ENCODE measurements at places on chromosomes 12 and 14.

DNA sequence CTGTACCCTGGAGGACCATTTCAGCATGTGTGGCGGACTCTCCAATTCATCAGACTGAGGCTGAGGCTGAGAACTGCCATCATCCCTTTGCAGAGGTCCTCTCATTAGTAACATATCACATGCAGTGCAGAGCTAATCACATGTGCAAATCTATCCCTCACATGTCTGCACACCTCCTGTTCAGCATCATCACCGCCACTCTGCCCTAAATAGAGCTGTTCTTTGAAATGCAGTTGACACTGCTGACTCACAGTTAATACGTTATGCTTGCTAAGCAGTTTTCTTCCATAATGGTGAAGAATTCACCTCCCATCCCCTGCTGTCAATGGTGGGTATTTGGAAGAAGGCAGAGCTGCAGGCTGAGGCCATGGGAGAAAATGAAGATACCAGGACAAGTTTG, 85.0 kb upstream of the ANO2 start:
- no peak for DNase-seq

DNA sequence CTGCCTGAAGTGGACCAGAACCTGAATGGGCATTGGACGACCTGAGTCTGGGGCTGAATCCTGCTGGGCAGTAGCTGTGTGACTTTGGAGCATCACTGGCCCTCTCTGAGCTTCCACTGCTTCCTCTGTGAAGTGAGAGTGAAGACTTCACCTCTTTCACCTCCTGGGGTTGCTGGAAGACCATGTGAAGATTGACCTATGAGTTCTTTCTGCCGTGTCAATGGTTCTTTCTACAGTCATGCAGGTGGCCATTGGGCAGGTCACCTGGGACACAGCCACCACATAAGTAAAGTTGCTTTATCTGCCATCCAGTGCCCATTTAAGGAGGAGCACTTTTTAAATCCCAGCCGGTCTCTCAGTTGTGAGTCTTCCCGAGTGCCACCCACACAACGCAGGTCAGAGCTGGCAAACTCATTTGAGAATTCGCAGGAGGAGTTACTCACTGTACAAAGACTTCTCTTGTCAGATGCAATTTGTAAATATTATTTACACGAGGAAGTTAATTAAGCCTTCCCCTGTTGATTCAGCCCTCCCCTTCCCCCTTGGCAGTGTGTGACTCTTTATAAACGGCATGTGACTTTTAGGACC, 74.8 kb upstream of the TCL1B start:
- no peak for DNase-seq

- DNase-seq = no peak
These were observed 396.9 kb downstream of the LRIG3 start for GRCh38 chr12:58523360-58523759.

DNA sequence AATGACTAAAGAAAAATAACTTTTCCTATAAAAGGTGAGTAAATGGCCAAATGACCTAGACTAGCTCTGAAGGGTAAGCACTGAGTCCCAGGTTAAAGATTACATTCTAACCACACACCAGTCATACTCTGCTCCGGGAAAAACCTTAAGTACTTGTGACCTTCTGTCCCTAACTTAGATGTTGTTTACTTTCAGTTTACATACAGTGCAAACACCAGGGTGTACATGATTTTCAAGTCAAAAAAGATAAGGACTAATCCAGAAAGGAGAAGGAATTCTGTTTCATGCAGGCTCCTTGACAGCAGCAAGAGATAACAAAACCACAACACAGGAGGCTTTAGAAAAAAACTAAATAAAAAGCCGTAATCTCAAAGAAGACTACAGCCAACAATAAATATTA, 174.2 kb downstream of the PPM1H start:
- no peak for DNase-seq

DNA sequence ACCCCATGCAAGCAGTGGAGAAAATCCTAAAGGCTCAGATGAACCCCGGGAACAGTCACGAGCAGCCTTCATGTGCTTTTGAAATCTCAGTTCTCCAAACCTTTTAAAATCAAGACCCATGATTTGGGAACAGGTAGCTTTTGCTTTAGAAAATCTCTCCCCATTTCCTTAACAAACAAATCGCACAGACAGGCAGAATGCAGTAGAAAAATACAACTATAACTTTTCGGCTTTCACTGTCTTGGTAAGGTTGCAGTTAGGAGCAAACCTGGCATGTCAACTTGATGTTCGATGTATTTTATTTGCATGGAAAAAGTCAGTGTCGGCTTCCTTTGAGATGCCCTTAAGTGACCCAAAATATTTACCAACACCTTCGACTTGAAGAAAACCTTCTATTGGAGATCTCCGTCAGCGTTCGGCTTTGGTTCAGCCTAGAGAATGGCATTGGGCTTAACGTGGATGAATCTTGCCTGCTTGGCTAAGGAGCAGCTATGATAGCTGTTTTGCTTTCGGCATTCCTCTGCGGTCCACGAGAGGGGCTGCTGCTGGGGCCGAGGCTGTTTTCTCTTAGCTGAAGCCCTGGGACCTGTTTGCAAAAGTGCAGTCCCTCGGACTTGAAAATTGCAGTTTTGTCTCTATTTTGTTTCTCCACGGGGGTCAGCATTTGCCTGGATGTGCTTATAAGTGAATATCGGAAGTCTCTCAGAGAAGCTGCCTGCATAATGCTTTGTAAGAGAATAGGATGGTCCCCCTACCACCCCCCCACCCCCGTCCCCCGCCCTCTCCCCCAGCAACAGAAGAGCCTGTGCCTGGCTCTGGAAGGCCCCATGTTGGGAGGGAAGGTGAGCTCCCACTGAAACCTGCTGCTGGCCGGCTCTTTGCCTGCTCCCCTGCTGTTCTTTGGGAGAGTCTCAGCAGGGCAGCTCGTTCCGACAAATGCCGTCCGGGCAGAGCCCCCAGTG, 122.8 kb downstream of the AACS start:
- no peak for DNase-seq

DNA sequence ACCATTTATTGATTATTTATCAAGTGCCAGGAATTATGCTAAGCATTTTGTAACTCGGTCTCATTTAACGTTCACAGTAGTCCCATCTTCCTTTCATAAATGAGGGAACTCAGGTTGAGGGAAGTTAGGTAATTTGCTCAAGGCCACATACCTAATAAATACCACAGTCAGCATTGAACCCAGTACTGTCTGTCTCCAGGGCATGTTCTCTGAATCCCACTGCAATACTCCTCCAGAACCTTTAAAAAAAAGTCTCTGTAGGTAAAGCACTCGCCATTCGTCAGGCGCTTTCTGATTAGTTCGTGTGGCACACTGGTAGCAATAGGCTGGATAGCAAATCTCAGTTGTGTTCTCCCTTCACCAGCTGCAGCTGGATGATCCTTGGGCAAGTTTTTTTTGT, 14.3 kb downstream of the SLC17A8 start:
- no peak for DNase-seq

DNA sequence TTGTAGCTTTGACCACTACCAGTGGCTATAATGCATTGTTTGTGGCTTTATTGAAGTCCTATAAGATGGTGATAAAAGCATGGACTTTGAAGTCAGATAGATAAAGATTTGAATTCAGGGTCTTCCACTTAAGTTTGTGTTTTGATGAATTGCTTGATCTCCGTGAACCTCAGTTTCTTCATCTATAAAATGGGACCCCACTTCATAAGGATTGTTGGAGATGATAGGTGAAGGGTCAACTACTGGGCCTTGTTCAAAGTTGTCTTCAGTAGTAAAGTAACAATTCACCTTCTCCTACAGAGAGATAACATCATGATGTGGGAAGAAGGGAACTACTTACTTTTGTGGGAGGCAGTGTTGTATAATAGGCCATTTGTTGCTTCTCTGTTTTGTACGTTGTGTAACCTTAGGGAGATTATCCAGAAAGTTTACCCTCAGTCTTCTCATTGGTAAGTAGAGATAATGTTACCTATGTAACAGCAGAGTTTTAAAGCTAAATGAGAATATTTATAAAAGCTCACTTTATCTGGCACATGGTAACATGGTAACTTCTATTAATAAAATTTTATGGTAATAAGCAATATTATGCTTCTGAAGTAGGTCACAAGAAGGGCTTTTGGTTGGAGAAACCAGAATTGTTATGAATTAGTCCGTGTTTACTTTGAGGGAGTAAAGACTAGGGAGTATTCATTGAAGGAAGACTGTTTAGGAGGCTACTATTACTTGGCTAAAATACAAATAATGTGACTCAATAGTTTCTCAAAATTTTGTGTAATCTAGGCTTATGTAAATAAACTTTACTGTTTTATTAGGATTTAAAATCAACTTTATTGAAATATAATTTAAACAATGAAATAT, 15.1 kb downstream of the ADIPOR2 start:
- no peak for DNase-seq

- DNase-seq = no peak
These were observed 4.2 kb upstream of the TEP1 start for GRCh38 chr14:20417250-20418186.

GRCh38 chr12:25332143-25332542, 81.4 kb upstream of the KRAS start:
- DNase-seq = no peak

DNA sequence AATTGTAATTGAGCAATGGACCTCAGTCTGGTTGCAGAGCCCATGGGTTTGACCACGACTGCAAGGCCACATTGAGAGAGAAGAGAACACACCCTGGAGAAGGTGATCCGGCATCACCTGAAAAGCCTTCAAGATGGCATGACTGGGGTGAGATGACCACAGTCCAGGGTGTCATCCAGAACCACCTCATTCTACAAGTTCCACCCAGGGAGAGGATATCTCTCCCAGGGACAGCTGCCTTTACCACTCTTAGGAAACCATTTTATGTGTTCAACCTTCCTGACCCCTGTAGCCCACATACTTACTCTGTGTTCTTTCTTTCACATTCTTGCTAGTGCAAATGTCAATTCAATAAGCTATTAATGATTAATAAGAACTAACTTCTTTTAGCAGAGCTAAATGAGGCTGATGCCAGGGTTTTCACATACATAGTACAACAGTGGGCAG, 43.4 kb upstream of the CPM start:
- no peak for DNase-seq

GRCh38 chr12:33596061-33596460, 156.4 kb upstream of the SYT10 start:
- no peak for DNase-seq

GRCh38 chr14:92277031-92277430, 45.9 kb upstream of the SLC24A4 start:
- no peak for DNase-seq

GRCh38 chr14:53999061-53999488, 42.5 kb upstream of the BMP4 start:
- no peak for DNase-seq

DNA sequence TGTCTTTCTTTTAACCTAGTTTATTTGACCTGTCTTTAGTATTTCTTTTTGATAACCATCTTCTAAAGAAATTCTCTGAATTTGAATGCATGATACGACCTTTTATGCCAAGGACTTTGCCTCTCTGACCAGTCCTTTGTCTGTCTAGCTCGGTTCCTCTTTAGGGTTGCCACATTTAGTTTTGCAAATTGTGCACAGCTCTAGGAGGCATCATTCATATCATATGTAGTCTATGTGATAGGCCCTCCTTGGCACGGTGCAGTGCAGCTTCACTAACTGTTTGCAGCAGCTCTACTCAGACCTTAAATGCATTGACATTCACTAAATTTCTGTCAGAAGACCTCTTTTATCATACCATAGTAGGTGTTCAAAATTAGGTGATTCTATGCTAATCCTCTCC, 75.6 kb downstream of the USP15 start:
- DNase-seq = no peak
